Activated CD4-positive, alpha-beta memory T cell treated with anti-CD3 and anti-CD28 coated beads for 36 hours (primary cell): ENCODE measurements at places on chromosomes 5 and 9.

GRCh38 chr5:140632366-140633020 is 482 bp downstream of the CD14 start:
- H3K27ac ChIP-seq: no peak overlapping the region
- H3K36me3 ChIP-seq: no peaks in the 10 kb centered on the region
- no peaks in the 10 kb centered on the region for H3K27me3 ChIP-seq
- peaks cover 24% of the 10 kb centered on the region for H3K4me1 ChIP-seq
- peak overlapping the region; percentile 75 for H3K4me3 ChIP-seq

GRCh38 chr5:138287246-138287645 is 12.8 kb upstream of the GFRA3 start:
- DNase-seq: no peak
- no peaks in the 10 kb centered on the region for H3K36me3 ChIP-seq
- no peaks in the 10 kb centered on the region for H3K4me1 ChIP-seq

- no peak for DNase-seq
- H3K36me3 ChIP-seq: peaks cover 65% of the 10 kb centered on the region
- peaks cover 18% of the 10 kb centered on the region for H3K4me1 ChIP-seq
- no peak overlapping the region for H3K27ac ChIP-seq
- no peaks in the 10 kb centered on the region for H3K27me3 ChIP-seq
Measured at GRCh38 chr9:33260372-33260771, 4.1 kb downstream of the BAG1 start.

- no peaks in the 10 kb centered on the region for H3K36me3 ChIP-seq
- peaks cover 12% of the 10 kb centered on the region for H3K27me3 ChIP-seq
- DNase-seq: peak; percentile 28
- H3K27ac ChIP-seq: no peak overlapping the region
- no peak overlapping the region for H3K4me3 ChIP-seq
- H3K4me1 ChIP-seq: peaks cover 11% of the 10 kb centered on the region
Measured at GRCh38 chr9:109399258-109399767, 78.5 kb upstream of the EPB41L4B start.

DNA sequence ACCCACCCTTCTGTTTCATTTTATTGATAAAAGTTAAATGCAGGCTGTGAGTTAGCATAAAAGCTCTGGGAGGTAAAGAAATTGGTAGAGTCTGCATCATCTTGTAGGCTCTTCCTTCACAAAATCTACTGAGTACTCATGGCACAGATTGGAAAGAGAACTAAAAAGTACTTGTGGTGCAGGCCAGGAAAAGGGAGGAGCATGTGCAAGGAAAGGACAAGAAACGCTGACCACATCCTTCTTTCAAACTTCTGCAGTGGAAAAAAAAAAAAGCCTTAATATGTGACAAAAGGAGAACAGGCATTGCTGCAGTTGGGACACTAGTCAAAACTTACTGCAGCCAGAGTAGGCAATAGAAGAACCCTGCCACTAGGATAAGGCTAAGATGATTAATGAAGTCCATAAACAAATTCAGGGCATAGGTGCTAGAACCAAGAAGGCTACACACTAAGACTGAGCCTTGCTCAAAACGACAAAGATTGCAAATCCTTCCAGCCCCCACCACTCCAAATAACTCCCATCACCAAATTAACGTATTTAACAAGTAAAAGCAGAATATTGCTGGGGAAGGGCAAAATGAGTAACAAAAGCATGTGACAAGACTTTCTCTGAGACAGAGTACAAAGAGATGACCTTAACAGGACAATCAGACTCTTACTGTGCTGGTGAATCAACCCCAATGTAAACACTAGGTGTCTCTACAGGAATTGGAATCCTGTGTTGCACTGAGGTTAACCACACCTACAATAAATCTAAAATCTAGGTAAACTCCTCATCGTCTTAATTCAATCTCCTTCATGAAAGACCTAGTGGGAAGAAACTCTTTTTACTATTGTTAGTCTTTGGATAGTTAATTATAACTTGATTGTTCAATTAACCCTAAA is 1024.8 kb downstream of the TLE1 start:
- H3K4me1 ChIP-seq: no peaks in the 10 kb centered on the region
- no peaks in the 10 kb centered on the region for H3K27me3 ChIP-seq
- H3K4me3 ChIP-seq: no peak overlapping the region
- no peak overlapping the region for H3K27ac ChIP-seq
- no peaks in the 10 kb centered on the region for H3K36me3 ChIP-seq

DNA sequence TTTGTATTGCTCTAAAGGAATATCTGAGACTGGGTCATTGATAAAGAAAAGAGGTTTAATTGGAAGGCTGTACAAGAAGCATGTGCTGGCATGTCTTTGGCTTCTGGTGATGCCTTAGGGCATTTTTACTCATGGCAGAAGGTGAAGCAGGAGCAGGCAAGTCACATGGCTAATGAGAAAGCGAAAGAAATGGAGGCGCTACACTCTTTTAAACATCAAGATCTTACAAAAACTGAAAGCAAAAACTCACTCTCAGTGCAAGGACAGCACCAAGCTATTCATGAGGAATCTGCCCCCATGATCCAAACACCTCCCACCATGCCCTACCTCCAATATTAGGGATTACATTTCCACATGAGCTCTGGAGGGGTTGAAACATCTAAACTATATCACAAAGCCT is 1458.8 kb upstream of the ACO1 start:
- H3K36me3 ChIP-seq: no peaks in the 10 kb centered on the region
- no peak overlapping the region for H3K4me3 ChIP-seq
- H3K4me1 ChIP-seq: no peaks in the 10 kb centered on the region
- no peak overlapping the region for H3K27ac ChIP-seq
- no peak for DNase-seq

DNA sequence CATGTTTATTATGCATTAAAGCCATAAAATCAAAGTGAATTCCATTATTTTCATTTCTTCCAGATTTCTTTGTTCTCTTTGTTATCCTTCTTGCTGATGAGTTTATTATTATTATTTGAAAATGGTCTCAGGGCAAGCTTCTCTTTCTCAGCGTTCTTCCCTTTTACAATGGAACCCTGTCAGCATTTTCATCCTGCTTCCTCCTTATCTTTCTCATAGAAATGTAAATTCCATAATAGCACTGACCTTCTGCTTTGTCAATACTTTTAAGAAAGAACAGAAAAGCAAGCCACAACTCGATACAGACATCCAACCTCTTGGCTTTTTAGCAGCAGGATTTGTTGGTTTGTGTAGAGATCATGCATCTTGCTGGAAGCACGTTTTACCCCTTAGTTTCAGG is 114.0 kb upstream of the BASP1 start:
- H3K4me3 ChIP-seq: no peak overlapping the region
- no peak for DNase-seq
- H3K4me1 ChIP-seq: no peaks in the 10 kb centered on the region
- no peaks in the 10 kb centered on the region for H3K36me3 ChIP-seq
- H3K27me3 ChIP-seq: no peaks in the 10 kb centered on the region

- H3K36me3 ChIP-seq: no peaks in the 10 kb centered on the region
- peak within 1 kb of the TSS; percentile 42 for H3K4me3 ChIP-seq
- DNase-seq: peak; percentile 68
- H3K4me1 ChIP-seq: peaks cover 26% of the 10 kb centered on the region
- H3K27me3 ChIP-seq: peaks cover 49% of the 10 kb centered on the region
- no peak within 1 kb of the TSS for H3K27ac ChIP-seq
Measured at GRCh38 chr5:145936401-145937131, at the start of gene SH3RF2. Gene SH3RF2 (plus strand): TSS chr5:145936578. CDS start chr5:145937929, 1,351 bp downstream.
